ENCODE measurements at places on chromosomes 16 and 17.

- DNase-seq, result no peak
These were observed 67.8 kb upstream of the MMP2 start for GRCh38 chr16:55411231-55411630.

DNA sequence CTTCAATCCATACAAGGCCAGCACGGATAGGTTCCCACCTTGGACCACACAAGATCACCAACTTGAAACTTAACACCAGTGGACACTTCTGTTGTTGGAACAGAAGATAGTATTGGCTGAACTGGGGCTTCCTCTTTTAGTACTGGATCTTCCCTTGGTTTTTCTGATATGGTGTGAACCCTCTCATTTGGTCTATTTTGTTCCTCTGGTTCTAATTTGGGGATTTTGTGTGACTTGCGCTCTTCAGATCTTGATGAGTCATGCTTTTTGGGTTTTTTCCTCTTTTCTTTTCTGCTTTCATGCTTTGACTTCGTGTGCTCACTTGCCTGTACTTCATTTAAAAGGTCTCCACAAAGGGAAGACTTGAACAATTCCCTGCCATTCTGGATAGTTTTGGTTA, 39.0 kb downstream of the SOST start:
- no peak for DNase-seq

DNA sequence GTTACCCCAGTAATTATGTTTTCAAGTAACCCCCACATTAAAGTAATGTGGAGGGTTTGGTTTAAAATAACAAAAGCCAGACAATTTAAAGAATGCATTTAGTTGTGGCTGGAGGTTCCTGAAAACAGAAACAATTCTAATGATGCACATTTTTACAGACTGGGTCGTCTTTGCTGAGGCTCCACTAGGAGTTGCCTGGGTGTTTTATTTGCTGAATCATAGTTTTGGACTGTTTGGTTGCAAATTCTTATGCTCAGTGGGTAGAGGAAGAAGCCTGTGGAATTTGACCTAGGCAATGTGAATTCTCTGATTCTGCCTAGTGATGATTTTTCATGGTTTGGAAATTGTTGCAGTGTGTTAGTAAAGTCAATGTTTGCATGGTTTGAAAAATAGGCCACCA, 16.3 kb downstream of the SHISA9 start:
- DNase-seq, result no peak

GRCh38 chr16:4093495-4094126, 22.6 kb downstream of the ADCY9 start:
- DNase-seq, result no peak

DNA sequence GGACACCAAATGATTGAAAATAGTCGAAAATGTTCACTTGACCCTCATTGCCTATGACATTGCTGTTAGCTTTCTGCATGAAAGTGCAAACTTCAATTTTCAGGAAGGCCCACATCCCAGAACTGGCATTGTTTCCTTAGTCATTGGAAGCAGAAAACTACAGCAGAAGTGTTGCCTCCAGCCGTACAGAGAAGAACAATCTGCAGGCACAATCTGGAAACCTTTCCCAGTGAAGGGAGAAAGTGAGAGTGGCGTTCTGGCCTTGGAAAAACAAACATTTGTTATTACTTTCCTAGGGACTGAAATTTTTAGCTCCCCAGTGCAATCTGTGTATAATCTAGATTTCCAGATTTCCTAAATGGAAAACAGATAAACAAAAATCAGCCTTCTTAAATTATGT, 529.5 kb upstream of the RBFOX1 start:
- DNase-seq, result no peak

DNA sequence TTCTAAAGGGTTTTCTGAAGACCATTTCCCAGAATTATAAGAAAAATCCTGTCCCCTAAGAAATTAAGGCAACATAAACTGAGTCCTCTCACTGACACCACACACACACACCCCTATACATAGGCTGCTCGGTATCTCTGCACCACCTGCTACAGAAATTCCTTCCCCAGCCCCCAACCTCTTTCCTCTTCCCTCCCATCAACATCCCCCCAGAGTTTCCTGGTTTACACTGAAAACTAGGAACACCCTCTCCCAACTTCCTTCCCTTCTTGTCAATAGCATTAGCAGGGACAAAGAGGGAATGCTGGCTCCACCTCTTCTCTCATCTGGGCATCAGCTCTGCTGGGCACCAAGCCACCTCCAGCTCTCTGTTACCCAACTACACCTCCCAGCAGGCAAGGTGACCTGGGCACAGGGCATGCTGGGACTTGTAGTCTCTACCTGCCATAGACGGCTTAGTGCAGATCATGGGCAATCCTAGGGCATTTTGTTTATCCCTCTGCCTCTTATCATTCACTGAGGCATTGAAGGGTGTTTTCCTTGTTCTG, 15.7 kb downstream of the CAVIN1 start:
- DNase-seq, result peak; percentile 81

- DNase-seq, result no peak
These were observed 96.3 kb upstream of the CES5A start for GRCh38 chr16:55971447-55971846.

GRCh38 chr16:14015033-14015432, 56.1 kb upstream of the MRTFB start:
- DNase-seq, result no peak

GRCh38 chr17:57861000-57861789, 11.4 kb upstream of the MRPS23 start:
- DNase-seq, result no peak

- no peak for DNase-seq
These were observed 5.7 kb upstream of the EXOSC6 start for GRCh38 chr16:70257391-70257790.

GRCh38 chr17:3972931-3973330, 8.7 kb upstream of the ATP2A3 start:
- DNase-seq, result no peak

DNA sequence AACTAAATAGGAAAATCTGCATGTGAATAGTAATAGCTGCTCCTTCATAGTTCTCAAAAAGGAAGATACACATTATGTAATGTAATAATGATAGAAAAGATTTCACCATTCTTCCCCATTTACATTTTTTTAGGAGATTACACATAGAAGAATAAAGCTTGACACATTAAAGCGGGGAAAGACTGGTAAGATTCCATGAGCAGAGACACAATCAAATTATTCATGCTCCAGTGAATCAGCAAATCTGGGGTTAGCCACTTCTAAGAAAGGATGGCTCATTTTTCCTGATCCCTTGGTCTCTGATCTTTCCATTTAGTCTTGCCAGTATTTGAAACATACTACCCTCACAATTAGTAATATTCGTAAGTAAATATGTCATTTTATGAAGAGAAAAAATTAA, 81.9 kb downstream of the CA4 start:
- DNase-seq, result no peak

GRCh38 chr16:2990891-2991290, 10.6 kb upstream of the PKMYT1 start:
- no peak for DNase-seq

DNA sequence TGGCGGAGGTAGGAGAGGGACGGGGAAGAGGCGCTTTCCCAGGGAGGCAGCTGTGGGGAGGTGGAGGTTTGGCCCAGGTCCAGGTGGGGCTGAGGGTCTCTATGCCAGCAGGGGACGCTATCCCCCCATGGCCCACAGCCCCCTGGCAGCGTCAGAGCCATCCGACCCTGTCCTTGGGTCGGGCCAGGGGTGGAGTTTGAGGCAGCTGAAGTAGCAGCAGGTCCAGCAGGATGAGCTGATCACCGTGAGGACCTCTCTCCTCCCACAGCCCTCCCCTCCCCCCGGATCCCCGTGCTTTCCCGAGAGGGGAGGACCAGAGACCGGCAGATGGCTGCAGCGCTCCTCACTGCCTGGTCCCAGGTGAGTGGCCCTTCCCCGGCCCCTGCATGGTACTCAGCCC, 3.2 kb downstream of the ZNF205 start:
- DNase-seq, result no peak

DNA sequence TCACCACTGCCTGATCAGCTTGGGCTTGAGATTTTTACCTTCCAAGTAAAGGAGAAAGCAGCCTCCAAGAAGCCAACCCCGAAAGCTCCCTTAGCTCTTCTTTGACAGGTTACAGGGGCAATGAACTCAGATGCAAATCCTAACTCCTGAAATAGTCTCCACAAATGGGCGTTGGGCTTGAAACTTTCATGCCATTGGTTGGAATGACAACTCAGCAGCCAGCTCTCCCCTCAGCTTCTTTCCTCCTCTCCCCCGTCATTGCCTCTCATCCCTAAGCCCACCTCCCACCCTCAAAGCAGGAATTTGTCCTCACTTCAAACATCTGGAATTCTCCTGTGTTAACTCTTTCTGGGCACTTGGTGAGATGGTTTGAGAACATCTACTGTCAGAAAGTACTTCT, at the start of gene TAT:
Gene TAT, minus strand, starts transcription at position 122 of the 400 bp plus-strand sequence. CDS start 677 bp downstream, outside the sequence.
- DNase-seq, result no peak

- DNase-seq, result no peak
These were observed 471.1 kb downstream of the WWOX start for GRCh38 chr16:78570399-78571141.

- no peak for DNase-seq
These were observed 5.3 kb upstream of the HEXD start for GRCh38 chr17:82412535-82413520.

GRCh38 chr17:36111068-36111490, 7.5 kb downstream of the CCL4 start:
- DNase-seq, result no peak

GRCh38 chr17:72332367-72332766, 211.5 kb downstream of the SOX9 start:
- DNase-seq, result no peak

GRCh38 chr16:84753412-84754326, 53.9 kb downstream of the USP10 start:
- no peak for DNase-seq

DNA sequence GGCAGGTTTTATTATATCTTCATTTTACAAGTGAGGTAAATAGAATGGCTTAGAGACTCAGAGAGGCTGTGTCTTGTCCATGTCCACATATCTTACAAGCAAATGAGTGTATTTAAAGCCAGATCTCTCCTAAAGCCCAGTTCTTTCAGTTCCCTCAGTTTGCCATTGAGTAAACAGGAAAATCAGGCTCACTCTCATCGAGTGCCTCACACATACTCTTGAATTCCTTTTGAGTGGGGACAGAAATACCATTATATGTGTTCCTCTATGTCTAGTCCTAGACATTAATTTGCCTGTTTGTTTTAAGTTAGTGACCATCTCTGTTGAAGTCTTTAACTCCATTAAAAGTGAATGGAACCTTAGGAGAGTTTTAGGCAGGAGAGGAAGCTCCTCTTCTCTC, 40.1 kb downstream of the BPTF start:
- no peak for DNase-seq

GRCh38 chr16:10763456-10763855, 19.8 kb downstream of the NUBP1 start:
- DNase-seq, result no peak

GRCh38 chr17:4623249-4623648, 18.2 kb downstream of the ALOX15 start:
- no peak for DNase-seq

GRCh38 chr17:22695228-22695619, 1002.9 kb downstream of the KCNJ18 start:
- DNase-seq, result no peak

DNA sequence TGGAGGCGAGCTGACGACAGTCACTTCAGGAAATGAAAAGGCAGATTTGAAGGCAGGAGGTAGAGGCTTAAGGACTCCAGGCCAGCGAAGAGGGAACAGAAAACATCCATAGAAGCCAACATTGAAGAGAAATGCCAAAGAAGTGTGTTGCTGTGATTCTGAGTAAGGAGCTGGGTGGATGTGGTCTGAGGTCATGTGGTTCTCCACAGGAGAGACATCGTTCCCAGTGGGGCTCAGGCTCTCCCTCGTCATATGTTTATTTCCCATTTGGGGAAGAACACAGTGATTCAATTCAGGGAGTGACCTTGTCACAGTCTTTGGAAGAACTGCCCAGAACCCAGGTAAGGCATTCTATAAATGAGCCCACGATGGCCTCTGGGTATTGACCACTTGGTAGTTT, 6.6 kb upstream of the PMP22 start:
- DNase-seq, result no peak

GRCh38 chr17:36182176-36183000, 6.0 kb upstream of the TBC1D3B start:
- DNase-seq, result no peak

GRCh38 chr17:43576563-43577229, 30.6 kb upstream of the ETV4 start:
- DNase-seq, result peak; percentile 87

GRCh38 chr16:17168181-17168580, 302.6 kb downstream of the XYLT1 start:
- DNase-seq, result no peak

GRCh38 chr16:67942200-67942509, 1.8 kb downstream of the LCAT start:
- peak; percentile 53 for DNase-seq

- DNase-seq, result no peak
These were observed 423 bp upstream of the ASGR2 start for GRCh38 chr17:7114875-7115614.

- DNase-seq, result no peak
These were observed 22.5 kb downstream of the CENPX start for GRCh38 chr17:81999976-82000802.

DNA sequence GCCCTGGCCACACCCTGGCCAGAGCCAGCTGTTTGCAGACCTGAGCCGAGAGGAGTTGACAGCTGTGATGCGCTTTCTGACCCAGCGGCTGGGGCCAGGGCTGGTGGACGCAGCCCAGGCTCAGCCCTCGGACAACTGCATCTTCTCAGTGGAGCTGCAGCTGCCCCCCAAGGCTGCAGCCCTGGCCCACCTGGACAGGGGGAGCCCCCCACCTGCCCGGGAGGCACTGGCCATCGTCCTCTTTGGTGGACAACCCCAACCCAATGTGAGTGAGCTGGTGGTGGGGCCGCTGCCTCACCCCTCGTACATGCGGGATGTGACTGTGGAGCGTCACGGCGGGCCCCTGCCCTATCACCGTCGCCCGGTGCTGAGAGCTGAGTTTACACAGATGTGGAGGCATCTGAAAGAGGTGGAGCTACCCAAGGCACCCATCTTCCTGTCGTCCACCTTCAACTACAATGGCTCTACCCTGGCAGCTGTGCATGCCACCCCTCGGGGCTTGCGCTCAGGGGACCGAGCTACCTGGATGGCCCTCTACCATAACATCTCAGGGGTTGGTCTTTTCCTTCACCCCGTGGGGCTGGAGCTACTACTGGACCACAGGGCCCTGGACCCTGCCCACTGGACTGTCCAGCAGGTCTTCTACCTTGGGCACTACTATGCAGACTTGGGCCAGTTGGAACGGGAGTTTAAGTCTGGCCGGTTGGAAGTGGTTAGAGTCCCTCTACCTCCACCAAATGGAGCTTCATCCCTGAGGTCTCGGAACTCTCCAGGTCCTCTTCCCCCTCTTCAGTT, 578 bp downstream of the AOC2 start:
- DNase-seq, result no peak

DNA sequence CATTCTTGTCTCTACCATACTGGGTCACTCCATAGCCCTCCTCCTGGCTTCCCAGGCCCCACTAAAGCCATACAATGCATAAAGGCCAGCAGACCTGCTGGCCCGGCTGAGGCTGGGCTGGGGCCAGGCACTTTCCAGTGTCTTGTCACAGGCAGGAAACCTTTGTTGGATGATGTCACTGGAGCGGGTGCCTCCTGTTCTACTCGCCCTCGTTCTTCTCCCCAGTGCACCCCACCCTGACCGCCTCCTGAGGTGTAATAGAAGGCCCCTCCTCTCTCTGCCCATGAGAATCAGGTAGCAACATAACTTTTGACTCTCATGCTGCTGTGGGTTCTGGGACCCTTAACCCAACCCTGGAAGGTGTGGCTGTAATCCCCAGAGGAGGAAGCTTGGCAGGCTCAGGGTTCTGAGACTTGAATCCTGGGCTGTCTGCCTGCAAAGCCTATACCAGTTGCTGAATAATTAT, 54.2 kb upstream of the IL34 start:
- DNase-seq, result no peak

Data from HTR-8/SVneo (cell line).